GM12864 (cell line): ENCODE measurements at places on chromosomes 4 and X.

GRCh38 chr4:37388681-37389365 lies 144.3 kb downstream of the NWD2 start:
- DNase-seq = no peak

GRCh38 chr4:110188113-110188512 lies 10.3 kb downstream of the ELOVL6 start:
- no peak for DNase-seq

GRCh38 chr4:184805462-184806228 lies 20.1 kb downstream of the ACSL1 start:
- DNase-seq = no peak

- no peak for DNase-seq
These were observed 26.1 kb upstream of the CXCL13 start for GRCh38 chr4:77579406-77580076.

DNA sequence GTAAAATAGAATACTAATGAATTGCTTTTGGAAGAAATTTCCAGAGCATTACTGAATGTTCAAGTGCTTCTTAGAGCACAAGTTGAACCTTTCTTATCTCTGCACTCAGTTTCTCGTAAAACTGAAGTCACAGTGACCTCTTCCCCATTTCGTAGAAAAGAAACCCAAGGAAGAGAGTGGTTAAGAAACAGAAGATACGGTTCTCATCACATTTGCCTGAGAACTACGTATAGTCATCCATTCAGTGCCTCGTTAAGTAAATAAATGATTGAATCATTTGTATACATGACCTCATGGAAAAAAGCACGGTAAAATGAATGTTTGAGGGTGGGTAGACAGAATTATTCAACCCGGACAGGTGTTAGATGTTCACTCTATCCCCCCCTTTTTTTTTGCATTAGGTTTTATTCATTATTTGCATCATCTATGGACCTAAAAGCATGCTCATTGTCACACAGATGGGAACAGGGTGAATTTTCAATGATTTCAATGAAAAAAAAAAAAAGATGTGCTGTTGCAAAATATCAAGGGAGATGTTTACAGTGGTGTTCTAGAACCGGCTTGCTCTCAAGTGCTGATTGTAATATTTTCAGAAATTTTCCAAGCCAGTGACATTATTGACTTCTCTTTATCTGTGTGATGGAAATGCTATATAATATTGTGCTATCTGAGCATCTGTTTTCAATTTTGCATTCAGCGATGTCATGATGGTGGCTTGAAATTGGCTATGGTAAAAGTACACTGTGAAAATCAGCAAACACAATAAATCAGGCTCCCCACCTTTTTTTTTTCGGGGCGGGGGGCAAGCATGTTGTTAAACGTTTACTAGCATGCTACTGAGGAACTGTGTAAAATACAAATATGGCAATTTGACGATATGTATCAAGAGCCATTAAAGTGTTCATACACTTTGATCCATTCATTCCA lies 4.3 kb downstream of the RHOH start:
- no peak for DNase-seq
